Placental epithelial cell (primary cell): ENCODE measurements at places on chromosomes 2 and 18. TPM values are rescaled to one million over a fixed set of nuclear protein-coding genes. Genes with fewer than 3 reads are reported as not detected.

The DSG1 gene
- 1.2 and 2.9 TPM in 2 replicates for total RNA-seq

The ACTG2 gene
- total RNA-seq = 0.39 and 0.98 TPM in 2 replicates

The VWC2L gene
- under 0.01 TPM in 1 of 2 replicates, not detected in the other for total RNA-seq

The BCL11A gene
- 34.5 and 41.6 TPM in 2 replicates for total RNA-seq

The SRD5A2 gene
- total RNA-seq = not detected in 2 replicates

The SCN3A gene
- total RNA-seq = not detected in 2 replicates

The CFC1 gene
- not detected in 2 replicates for total RNA-seq
